ENCODE measurements at places on chromosomes 6 and 20. TPM values are rescaled to one million over a fixed set of nuclear protein-coding genes. Genes with fewer than 3 reads are reported as not detected.

GRCh38 chr20:50044353-50044960 lies 61.7 kb downstream of the SNAI1 start:
- no peaks in the 10 kb centered on the region for H3K36me3 ChIP-seq
- no peaks in the 10 kb centered on the region for H3K27me3 ChIP-seq
- H3K4me1 ChIP-seq: peaks cover 4% of the 10 kb centered on the region
- DNase-seq: no peak
- H3K4me3 ChIP-seq: no peak overlapping the region

- no peaks in the 10 kb centered on the region for H3K4me1 ChIP-seq
- no peaks in the 10 kb centered on the region for H3K27me3 ChIP-seq
- H3K27ac ChIP-seq: no peak overlapping the region
- H3K36me3 ChIP-seq: peaks cover 9% of the 10 kb centered on the region
These were observed 9.0 kb downstream of the GMEB2 start for GRCh38 chr20:63617876-63618265.

The FRK gene
- 26.8 TPM for total RNA-seq

The CAGE1 gene
- not detected for total RNA-seq

GRCh38 chr6:72080260-72080941 lies 194.1 kb downstream of the RIMS1 start:
- no peak for DNase-seq
- H3K36me3 ChIP-seq: no peaks in the 10 kb centered on the region
- no peak overlapping the region for H3K4me3 ChIP-seq
- no peaks in the 10 kb centered on the region for H3K4me1 ChIP-seq

The RIPOR3 gene
- 90.3 TPM for total RNA-seq

DNA sequence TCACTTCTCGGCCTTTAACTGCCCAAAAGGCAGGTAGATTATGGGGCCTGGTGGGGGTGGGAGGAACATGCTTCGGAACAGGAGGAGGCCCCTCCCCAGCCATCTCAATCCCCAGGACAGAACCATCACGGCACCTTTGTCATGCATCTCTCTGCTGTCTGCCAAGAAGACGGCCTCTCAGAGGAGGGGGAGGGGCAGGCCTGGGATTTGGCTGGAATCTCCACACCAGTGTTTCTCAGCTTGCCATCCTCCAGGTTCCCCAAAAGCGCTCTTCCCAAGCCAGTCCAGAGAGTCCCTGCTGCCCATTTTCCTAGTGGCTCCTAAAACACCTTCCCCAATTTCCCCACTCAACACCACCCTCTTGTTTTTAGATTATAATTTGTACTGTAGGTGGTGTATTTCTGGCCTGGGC lies 2.5 kb upstream of the POU5F1 start:
- DNase-seq: no peak
- no peak overlapping the region for H3K4me3 ChIP-seq
- H3K4me1 ChIP-seq: no peaks in the 10 kb centered on the region
- H3K36me3 ChIP-seq: no peaks in the 10 kb centered on the region

DNA sequence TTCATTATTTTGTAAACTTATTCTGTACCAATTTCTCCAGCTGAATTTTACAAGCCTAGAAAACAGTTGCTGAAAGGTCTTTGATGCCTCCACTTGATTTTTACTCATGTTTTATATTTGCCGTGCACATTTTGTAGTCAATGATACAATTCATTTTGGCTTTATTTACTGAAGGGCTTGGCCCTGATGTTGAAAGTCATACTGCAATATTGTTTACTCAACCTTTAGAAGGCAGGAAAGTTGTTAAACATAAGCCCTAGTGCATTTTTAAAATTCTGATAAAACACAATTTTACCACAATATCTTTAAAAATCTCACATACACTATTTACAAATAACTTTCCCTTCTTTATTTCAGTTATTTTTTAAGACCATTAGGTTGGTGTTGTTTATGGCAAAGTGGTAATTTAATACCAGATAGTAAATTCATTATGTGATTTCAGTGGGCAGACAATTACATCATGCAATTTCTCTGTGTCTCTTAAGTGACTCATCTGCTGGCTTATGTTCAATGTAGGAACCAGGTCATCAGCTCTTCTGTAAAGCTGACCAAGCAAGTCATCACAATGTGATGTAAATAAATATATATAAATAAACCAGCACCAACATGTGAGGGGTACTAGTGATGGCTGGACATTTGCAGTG lies 121.1 kb upstream of the SLC35B3 start:
- H3K27me3 ChIP-seq: no peaks in the 10 kb centered on the region
- H3K27ac ChIP-seq: peak overlapping the region; percentile 81
- H3K4me1 ChIP-seq: peaks cover 12% of the 10 kb centered on the region
- no peak overlapping the region for H3K4me3 ChIP-seq
- DNase-seq: no peak

DNA sequence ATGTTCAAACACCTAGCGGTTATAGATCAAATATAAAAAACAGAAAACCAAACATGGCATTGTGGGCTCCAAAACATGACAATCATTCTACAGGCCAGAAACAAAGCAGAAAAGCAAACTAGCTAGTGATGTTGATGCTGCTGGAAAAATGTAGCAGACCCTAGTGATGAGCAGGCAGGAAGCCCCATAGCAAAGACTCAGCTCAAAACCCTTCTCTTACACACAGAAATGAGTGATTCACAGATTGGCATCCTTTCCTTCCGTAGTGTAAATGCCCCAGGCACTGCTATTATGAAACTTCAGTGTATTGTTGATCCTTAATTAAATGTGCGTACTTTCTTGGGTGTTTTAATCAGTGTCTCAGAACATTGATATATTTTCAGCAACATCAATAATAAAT lies 425.1 kb downstream of the UTRN start:
- no peak overlapping the region for H3K4me3 ChIP-seq
- no peaks in the 10 kb centered on the region for H3K4me1 ChIP-seq
- H3K27me3 ChIP-seq: no peaks in the 10 kb centered on the region
- peaks cover 3% of the 10 kb centered on the region for H3K36me3 ChIP-seq

The GID8 gene
- total RNA-seq: 17.9 TPM

- no peak for DNase-seq
- H3K27ac ChIP-seq: no peak overlapping the region
- H3K4me1 ChIP-seq: peaks cover 7% of the 10 kb centered on the region
- H3K4me3 ChIP-seq: no peak overlapping the region
- no peaks in the 10 kb centered on the region for H3K36me3 ChIP-seq
These were observed 62.5 kb upstream of the TOP1 start for GRCh38 chr20:40966103-40966502.

DNA sequence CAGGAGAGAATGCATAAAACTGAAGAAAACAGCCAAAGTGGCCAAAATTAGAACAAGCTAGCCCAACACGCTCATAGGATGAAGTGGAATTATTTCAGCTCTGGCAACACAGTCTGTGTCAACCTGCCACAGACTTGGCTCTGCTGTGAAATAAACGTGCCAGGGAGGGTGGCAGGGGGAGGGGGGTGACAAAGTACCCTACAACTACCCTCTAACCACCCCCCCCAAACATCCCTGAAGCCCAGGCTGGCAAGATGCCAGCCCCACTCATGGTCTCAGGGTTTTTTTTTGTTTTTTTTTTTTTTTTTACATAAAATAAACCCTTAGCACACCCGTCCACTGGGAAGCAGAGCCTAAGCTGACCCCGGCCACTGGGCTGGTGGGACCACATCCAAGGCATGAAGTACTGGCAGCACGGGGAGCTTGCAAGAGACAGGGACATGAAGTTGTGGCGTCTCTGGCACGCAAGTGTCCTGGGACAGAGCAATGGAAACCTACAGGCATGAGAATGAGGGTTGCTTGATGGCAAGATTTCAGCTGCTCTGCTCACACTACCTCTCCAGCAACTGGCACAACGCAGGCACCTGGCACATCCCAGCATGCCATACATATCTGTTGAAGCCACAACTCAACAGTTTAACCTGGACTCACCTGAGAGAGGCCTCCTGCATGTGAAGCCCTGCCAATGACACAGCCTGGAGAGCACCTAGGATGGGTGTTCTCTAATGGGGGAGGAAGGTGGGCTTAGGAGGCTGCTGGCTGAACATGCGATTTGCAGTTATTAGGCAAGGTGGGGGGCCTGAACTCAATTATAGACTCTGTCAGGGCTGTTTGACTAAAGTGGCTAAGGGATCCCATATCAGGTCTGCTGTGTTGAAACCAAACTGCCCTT lies 76.4 kb downstream of the TRAM2 start:
- H3K4me3 ChIP-seq: no peak overlapping the region
- no peaks in the 10 kb centered on the region for H3K27me3 ChIP-seq
- DNase-seq: no peak
- H3K4me1 ChIP-seq: no peaks in the 10 kb centered on the region
- H3K36me3 ChIP-seq: peaks cover 6% of the 10 kb centered on the region
- no peak overlapping the region for H3K27ac ChIP-seq

DNA sequence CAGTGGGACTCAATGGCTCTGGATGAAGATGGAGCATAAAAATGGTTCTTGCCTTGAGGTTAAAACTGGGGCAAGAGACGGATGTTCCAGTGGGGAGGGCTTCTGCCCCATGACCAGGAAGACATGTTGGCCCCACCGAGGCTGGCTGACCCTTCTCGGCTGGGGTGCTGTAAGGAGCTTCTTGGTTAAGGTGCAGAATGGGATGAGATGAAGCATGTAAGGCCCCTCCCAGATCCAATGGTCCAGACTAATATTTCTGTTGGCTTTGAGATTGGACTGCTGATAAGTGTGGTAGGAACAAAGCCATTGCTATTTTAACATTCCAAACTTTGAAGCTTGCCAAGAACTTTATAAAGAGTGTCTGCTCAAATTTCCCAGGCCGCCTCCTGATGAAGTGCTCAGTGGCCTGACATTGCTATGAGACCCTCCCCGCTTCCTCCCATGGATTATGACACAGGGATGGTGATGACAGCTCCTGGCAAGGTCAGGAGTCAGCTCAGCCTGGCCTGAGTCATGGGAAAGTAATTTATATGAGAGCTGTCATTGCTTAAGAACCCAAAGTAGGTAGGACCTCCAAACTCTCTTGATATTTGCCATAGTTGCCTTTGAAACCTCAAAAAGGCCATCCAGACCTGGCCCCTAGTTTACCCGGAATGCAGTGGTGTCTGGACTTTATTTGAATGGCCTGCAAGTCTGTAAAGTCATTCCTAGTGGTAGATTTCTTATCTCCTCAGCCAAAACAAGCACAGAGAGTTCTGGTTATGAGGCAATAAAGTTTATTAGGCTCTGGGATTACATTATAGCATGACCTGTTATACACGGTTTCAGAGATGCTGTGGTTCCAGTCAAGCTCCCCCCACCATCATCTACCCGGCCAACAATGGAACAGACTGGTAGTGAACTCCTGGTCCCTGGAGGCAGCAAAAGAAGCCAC lies 55.2 kb downstream of the TGM2 start:
- no peaks in the 10 kb centered on the region for H3K4me1 ChIP-seq
- H3K27ac ChIP-seq: no peak overlapping the region
- DNase-seq: no peak
- H3K27me3 ChIP-seq: no peaks in the 10 kb centered on the region
- H3K4me3 ChIP-seq: no peak overlapping the region
- H3K36me3 ChIP-seq: no peaks in the 10 kb centered on the region

- H3K4me1 ChIP-seq: peaks cover 12% of the 10 kb centered on the region
- H3K36me3 ChIP-seq: no peaks in the 10 kb centered on the region
- no peaks in the 10 kb centered on the region for H3K27me3 ChIP-seq
- H3K4me3 ChIP-seq: no peak overlapping the region
- no peak for DNase-seq
These were observed 182.6 kb upstream of the JAG1 start for GRCh38 chr20:10856237-10857015.

DNA sequence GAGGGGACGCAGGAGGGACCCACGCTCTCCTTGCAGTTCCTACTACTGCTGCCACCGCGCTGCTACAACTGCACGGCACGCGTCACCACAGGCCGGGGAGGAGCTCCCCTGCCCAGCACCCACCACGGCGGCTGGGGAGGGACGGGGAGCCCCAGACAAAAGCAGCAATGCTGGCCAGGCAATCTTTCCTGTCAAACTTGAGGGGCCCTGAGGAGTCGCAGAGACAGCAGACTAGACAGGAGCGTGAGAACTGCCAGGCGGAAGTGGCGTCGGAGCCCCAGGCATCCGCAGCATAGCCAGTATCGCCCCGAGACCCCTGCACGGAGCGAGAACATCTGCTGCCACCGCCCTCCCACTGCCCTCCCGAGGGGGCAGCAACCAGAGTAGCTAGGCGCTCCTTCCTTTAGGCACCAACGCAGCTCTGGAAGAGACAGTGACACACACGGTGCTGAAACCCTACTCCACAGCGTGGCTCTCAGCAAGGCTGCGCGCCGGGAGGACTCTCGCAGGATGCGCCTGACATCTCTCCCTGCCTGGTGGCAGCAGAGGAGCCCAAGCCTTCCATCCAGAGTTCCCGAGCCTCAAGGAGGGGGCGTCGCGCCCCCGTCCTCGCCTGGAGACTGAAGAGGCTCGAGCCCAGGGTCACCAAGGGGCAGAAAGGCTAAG lies 2.2 kb downstream of the TAF4 start:
- no peaks in the 10 kb centered on the region for H3K36me3 ChIP-seq
- H3K27ac ChIP-seq: no peak overlapping the region
- H3K4me1 ChIP-seq: peaks cover 15% of the 10 kb centered on the region
- H3K4me3 ChIP-seq: no peak overlapping the region
- no peaks in the 10 kb centered on the region for H3K27me3 ChIP-seq

- no peak overlapping the region for H3K4me3 ChIP-seq
- peaks cover 3% of the 10 kb centered on the region for H3K27me3 ChIP-seq
- H3K4me1 ChIP-seq: no peaks in the 10 kb centered on the region
- no peak overlapping the region for H3K27ac ChIP-seq
These were observed 433.5 kb downstream of the DHX35 start for GRCh38 chr20:39395478-39396291.

DNA sequence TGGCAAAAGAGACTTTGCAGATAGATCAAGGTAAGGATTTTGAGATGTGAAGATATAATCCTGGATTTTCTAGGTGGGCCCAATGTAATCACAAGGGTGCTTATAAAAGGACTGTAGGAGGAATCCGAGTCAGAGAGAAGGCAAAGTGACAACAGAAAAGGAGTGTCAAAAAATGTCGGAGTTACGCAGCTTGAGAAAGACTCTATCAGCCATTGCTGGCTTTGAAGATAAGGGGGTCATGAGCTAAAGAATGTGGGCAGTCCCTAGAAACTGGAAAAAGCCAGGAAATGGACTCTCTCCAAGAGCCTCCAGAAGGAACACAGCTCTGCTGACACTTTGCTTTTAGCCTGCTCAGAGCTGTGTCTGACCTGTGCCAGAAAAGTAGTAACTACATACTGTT lies 8.7 kb upstream of the RWDD1 start:
- no peak overlapping the region for H3K27ac ChIP-seq
- no peak overlapping the region for H3K4me3 ChIP-seq
- H3K4me1 ChIP-seq: no peaks in the 10 kb centered on the region
- no peak for DNase-seq
- no peaks in the 10 kb centered on the region for H3K27me3 ChIP-seq
